ENCODE measurements at places on chromosomes 12 and 14.
A peak's percentile ranks its signal among the peaks of the same experiment; 100 is the strongest.

DNA sequence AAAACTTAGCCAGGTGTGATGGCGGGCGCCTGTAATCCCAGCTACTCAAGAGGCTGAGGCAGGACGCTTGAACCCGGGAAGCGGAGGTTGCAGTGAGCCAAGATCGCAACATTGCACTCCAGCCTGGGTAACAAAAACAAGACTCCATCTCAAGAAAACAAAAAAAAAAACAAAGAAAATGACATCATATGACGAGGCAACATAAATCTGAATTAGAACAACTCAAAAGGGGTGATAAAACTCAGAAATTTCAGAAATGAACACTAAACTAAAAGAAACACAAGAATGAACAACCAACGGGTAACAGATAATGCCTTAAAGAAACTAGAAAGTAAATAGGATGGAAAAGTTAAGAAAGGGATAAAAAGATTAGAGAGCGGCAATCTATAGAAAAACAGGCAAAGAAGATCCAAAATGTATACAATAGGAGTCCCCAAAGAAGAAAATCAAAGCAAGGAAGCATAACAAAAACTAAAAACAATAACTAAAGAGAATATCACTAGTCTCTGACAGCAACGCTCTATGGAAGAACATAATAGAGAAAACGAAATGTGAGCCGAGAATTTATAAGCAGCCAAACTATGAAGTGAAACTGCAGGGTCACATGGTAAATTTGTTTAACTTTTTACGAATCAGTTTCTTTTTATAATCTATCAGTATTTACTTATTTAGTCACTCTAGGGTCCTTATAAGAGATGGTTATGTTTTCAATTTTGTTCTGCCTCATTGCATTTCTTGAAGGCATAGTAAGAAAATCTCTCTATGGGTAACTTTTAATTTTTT is 45.7 kb downstream of the SPPL3 start:
- DNase-seq: peak; percentile 23

DNA sequence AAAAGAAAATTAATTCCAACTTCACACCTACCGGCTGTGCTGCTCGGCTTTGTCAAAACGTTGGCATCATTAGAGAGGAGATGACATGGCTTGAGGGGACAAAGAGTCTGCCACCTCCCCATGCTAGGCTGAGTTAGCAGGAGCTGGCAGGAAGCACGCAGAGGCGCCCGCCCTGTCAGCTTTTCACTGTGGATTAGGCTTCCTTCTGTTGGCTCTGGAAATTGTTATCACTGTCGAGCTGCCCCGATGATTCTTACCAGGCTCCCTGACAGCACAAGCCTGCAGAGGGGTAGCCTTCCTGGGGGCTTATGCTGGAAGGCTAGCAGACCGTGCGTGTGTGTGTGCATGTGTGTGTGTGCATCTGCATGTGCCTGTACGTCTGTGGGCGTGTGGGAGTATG is 490.9 kb upstream of the TBX3 start:
- DNase-seq: no peak

GRCh38 chr12:91040096-91040755 is 17.6 kb downstream of the KERA start:
- no peak for DNase-seq

DNA sequence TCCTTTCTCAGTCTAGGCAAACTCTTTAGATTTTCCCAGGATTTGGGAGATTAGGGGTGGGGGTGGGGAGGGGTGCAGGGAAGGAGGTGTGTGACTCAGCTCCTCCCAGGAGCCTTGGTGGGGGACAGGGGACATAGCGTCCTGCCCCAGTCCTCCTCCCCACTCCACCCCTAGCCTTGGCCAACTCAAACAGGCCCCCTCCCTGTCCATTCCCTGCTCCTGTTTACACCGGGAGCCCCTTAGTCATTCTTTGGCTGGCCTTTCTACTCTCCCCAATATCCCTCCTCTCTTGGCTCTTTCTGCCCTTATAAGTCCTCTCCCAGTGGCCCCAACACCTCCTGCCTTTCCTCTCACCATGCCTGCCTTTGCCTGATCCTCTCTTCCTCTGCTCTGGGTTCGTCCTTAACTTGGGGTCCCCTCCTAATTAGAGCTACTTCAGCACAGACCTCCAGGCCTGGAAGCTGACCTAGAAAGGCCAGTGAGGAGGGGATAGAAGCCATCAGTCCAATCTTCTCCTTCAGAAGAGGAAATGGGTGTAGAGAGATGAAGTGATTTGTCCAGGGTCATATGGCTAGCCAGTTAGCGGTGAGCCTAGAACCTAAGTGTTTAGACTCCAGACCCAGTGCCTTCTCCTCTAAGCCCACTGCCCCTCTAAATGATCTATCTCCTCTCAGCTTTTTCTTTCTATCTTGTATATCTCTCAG is 2.3 kb upstream of the ITGA5 start:
- no peak for DNase-seq

- DNase-seq: no peak
Observed at GRCh38 chr14:38042322-38042721, 165.4 kb upstream of the SSTR1 start.

GRCh38 chr12:77559400-77560074 is 271.2 kb upstream of the NAV3 start:
- DNase-seq: no peak

DNA sequence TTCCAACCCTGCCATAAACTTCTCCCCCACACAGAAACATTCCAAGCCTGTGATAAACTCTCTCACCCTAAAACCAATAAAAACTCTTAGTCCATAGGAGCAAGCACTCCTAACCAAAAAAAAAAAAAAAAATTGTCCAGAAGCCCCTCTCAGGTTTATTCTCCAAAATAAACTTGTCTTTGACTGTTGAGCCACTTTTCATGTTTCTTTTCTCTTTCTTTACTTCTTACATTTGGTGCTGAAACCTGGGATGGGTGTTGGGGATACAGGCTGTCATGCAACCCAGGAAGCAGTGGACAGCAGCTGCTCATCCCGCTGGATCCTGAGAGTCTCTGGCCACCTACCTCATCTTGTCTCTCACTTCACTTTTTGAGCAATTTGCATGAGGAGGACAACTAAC is 2.0 kb upstream of the ADAM20 start:
- no peak for DNase-seq

GRCh38 chr12:122282061-122282460 is 15.8 kb upstream of the VPS33A start:
- no peak for DNase-seq

- peak; percentile 32 for DNase-seq
Observed at GRCh38 chr12:120468325-120468820, 1.2 kb downstream of the SRSF9 start.

DNA sequence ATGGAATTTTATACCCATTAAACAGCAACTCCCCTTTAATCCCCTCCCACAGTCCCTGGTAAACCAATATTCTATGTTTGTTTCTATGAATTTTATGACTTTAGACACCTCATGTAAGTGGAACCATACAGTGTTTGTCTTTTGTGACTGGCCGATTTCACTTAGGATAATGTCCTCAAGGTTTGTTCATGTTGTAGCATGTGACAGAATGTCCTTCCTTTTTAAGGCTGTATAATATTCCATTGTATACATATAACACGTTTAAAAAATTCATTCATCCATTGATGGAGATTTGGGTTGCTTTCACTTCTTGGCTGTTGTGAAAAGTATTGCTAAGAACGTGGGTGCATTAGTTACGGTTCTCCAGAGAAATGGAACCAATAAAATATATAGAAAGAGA is 40.2 kb downstream of the ARF6 start:
- no peak for DNase-seq

GRCh38 chr12:120759591-120760348 is 34.1 kb downstream of the ACADS start:
- DNase-seq: no peak

DNA sequence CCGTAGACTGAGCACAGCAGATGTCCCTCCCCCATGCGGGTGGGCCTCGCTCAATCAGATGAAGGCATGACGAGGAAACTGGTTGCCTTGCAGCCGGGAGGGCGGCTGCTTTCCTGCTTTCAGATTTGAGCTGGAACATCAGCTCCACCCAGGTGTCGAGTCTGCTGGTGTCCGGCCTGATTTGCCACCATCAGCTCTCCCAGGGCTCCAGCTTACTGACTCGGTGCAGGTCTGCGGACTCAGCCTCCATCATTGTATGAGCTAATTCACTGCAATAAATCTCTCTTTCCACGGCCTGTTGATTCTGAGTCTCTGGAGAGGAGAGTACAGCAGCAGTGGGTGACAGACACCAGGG is 156.2 kb downstream of the KIF26A start:
- DNase-seq: no peak

GRCh38 chr12:129696405-129696804 is 207.4 kb downstream of the TMEM132D start:
- DNase-seq: no peak

GRCh38 chr12:122458105-122459035 is 35.9 kb upstream of the CLIP1 start:
- no peak for DNase-seq

GRCh38 chr12:28089338-28089737 is 100.9 kb upstream of the CCDC91 start:
- DNase-seq: no peak

DNA sequence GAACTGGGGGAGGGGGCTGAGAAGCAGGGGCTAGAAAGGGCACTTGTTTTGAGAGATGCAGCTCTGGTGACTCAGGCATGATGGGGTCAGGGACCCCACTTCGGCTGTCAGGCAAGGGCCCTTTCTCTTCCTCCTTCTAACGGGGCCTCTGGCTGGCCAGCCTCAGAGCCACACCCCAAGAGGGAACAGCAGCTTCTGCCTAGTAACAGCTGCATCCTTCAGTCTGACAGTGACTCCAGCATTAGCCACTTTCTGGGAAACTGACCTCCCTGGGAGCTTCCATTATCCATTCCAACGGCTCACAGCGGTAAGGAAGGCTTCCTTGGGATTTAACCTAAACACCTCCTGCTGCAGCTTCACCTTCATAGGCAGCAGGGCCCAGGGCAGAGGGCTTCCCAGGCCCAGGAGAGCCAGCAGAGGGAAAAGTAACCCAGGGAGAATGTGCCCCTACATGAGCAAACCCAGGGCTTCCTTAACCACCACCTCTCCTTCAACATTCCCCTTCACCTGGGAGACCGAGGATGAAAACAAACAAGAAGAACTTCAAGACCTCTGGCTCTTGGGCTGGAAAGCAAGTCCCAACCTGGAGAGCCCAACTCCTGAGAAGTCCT is 2.7 kb downstream of the NCKAP5L start:
- no peak for DNase-seq

GRCh38 chr12:112328456-112329124 is 53.6 kb downstream of the HECTD4 start:
- DNase-seq: no peak
